ENCODE measurements at places on chromosomes 7 and 10. TPM values are rescaled to one million over a fixed set of nuclear protein-coding genes. Genes with fewer than 3 reads are reported as not detected.

Gene NEBL
- total RNA-seq = 59.6 TPM

Gene PTPRE
- total RNA-seq = 30.7 TPM

Gene NPSR1
- total RNA-seq = not detected

Gene LRRC27
- 12.1 TPM for total RNA-seq

Gene SLC18A3
- not detected for total RNA-seq

Gene PDE1C
- total RNA-seq = 23.3 TPM

Measured in articular chondrocyte of knee joint (primary cell).